ENCODE measurements at places on chromosomes 7 and 10.

GRCh38 chr10:28266449-28267224 is 36.2 kb downstream of the MPP7 start:
- no peak for DNase-seq

GRCh38 chr7:124700655-124701054 is 64.9 kb downstream of the GPR37 start:
- no peak for DNase-seq

DNA sequence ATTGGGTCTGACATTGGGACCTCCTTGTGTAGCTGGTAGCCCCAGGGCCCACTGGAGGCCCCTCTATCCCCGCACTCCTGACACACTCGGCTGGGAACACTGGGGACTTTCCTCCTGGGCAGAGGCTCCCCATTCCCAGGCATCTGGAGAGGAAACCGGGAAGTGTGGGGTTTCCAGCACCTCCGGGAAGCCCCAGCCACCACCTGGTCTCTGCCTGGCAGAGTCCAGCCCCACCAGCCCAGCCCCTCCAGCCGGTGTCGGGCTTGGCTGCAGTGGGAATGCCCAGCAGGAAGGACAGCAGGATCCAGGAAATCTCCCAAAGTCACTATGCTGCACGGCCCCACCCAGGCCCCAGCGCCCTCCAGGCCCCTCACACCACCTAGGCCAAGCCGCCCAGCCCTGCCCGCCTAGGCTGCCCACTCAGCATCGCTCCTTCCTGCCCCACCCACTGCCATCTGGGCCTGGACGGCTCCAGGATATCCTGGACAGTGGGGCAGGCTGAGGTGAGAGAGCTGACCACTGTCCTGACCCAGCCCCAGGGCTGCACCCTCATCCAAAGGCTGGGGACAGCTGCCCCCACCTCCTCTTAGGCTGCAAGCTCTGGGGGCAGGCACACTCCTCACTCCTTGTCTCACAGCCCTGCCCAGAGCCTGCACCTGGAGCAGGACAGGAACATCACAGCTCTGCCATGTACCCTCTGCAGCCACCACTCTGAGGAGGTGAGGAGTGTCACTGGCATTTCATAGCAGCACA is 11.8 kb downstream of the RASGEF1A start:
- DNase-seq = no peak

DNA sequence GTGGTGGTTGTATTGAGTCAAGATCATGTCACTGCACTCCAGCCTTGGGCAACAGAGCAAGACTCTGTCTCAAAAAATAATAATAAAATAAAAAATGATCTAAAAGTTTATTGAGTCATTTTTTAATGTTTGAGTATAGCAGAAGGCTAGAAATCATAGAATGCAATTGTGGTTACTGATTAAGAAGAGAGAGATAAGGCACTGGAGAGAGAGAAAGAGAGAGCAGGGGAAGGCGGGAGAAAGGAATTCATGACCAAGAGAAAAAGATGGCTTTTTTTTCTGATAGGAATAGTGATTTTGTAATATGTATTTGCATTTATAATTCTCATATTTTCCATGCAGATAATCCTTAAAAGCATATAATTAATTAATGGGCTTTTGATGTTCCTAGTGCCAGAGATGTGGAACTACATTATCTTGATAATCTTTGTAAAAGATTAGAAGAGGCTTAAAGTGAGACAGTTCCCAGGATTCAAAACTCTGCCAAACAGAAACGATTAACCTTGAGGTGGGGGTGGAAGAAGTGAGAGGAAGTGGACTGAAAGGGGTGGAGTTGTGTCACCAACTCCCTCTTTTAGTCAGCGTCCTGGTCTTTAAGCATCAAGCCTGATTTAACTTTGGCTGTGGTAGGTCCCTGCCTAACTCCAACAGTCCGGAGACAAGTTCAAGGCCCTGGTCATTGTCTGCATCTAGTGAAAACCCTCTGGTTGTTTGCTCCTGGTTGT is 76.2 kb downstream of the CHN2 start:
- no peak for DNase-seq

DNA sequence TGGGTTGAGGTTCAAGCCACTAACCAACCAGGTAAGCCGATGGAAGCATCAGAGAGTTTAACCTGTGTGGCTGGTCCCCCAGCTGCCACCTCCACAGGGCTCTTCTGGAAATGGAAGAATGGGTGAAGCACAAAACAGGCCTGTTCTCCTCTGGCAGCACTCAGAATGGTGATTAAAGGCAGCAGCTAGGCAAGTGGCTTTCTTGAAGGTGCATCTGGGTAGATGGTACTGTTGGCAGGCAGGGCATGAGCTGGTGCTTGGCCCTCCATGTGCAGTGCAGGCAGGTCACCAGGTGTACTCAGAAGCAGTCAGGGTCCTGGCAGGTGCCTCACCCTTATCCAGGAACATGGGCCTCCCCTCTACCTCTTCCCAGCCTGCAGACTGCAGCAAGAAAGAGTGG is 11.5 kb downstream of the AKR1E2 start:
- DNase-seq = no peak

GRCh38 chr7:6398943-6399342 is 48.8 kb downstream of the DAGLB start:
- DNase-seq = no peak

GRCh38 chr7:133642907-133643306 is 390.0 kb downstream of the EXOC4 start:
- no peak for DNase-seq

- DNase-seq = no peak
These were observed 535.8 kb downstream of the PTPRN2 start for GRCh38 chr7:158051776-158052175.

DNA sequence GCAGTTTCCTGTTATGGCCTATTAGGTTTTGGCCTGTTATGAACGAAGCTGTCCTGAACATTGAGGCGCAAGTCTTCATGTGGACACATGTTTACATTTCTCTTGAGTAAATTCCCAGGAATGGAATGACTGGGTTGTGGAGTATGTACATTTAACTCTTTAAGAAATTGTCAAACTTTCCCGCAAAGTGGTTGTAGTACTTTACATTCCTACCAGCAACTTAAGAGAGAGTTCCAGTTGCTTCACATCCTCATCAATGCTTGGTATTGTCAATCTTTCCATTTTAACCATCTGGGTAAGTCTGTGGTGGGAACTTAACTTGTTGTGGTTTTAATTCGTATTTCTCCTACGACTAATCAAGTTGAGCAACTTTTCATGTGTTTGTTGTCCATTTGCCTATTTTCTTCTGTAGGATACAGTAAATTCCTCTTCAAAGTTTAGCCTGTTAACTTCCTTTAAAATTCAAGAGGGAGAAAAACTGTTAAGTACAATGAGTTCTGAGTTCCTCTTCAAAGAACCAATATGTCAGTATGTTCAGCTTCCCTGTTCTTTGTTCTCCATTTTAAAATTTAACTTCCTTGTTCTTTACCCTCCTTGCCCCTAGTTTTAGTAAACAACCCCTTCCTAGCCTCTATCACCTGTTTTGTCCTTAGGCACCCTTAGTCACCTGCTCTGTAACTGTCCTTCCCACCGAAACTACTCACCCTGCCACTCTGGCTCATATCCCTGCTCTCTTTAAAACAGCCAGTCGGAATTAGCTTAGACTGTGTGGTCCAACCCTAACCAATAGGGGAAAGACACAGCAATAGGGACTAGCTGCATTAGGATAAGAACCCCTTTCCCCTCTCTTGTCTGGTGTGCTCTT is 74.0 kb downstream of the FAM241B start:
- peak; percentile 59 for DNase-seq

DNA sequence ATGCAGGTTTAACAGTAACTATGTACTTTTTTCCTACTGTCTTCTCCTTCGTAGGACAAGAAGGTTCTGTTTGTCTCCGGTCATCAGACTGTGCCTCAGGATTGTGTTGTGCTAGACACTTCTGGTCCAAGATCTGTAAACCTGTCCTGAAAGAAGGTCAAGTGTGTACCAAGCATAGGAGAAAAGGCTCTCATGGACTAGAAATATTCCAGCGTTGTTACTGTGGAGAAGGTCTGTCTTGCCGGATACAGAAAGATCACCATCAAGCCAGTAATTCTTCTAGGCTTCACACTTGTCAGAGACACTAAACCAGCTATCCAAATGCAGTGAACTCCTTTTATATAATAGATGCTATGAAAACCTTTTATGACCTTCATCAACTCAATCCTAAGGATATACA is 2.4 kb downstream of the DKK1 start:
- no peak for DNase-seq

DNA sequence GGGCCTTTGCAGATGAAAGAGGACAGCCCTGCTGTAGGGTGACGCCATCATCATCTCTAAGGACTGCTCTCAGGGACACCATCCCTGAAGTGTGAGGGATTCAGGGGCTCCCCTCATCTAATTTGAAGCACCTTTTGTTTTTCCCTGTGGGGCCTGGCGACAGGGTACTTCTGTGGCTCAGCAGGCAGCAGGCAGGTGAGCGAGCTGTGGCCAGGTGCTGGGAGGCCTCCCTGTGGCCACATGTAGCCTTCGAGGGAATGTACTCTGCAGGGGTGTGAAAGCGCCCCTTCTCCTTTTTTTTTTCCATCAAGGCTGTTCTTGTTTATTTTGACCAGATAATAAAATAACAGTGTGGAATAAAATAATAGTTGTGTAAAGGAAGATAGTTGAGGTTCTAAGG is 118.2 kb upstream of the DPP6 start:
- no peak for DNase-seq

GRCh38 chr7:152674860-152675758 is 832 bp downstream of the XRCC2 start:
- no peak for DNase-seq

DNA sequence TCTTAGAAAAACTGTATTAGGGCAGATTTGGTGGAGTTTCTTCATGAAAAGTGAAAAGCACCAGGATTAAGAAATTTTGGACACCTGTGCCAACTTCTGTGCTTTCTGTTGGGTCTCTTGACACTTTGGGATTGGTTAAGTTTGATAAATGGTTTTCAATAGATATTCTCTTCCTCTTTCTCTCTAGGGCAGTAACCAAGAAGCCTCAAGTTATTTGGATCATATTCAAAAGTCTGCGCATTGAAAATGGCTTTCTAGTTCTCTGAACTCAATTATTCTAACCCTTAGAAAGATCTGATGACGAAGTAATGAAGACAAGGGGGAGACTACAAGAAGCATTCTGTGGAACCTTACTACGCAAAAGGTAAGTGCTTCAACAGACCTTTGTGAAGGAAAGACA is 144.0 kb upstream of the CCDC6 start:
- DNase-seq = no peak
